Renal cortex interstitium (tissue), 15 donors: ENCODE measurements at places on chromosomes 6 and 20.

DNA sequence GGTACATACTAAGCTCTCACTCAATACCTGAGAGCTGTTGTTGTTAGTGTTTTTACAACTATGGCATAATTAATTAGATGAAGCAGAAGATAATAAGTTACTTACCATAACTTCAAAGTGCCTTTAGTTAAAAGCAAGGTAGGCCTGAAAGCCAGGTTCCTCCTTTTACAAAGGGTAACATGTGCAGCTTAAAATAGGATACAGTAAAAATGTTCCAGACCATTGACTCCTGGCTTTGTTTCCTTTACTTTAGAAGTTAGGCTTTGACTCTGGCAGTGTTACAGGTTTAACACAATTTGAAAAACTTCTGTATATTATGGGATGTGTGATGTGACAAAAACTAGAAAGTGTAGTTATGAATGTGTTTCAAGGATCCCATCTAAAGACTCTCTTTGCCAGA lies 522.5 kb downstream of the EPM2A start:
- no peak for DNase-seq

DNA sequence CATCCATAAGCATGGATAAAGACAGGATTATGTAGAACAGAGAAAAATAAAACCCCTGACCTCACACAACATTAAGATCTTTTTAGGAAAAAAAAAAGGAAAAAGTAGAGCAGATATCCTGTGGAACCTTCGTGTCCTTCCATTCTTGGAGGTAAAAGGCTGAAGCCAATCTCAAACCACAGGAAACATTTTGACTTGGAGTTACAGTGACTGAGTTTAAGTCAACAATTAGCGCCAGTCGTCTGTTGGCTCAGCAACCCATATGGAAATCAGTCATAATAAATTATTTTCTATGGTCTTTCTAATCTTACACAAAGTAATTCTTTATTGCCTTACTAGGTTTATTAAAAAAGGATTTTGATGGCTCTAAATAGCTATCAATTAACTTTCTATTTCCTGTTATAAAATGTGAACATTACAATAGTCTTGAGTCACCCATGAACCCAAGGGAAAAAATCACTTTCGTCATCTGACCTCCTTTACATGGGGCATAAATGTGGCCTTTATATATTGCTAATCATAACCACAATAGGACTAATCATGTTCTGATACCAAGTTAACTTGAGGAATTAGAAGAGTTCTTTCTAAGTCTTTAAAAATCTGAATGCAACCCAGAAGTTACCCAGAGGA lies 592.9 kb downstream of the TFAP2B start:
- DNase-seq, result no peak

DNA sequence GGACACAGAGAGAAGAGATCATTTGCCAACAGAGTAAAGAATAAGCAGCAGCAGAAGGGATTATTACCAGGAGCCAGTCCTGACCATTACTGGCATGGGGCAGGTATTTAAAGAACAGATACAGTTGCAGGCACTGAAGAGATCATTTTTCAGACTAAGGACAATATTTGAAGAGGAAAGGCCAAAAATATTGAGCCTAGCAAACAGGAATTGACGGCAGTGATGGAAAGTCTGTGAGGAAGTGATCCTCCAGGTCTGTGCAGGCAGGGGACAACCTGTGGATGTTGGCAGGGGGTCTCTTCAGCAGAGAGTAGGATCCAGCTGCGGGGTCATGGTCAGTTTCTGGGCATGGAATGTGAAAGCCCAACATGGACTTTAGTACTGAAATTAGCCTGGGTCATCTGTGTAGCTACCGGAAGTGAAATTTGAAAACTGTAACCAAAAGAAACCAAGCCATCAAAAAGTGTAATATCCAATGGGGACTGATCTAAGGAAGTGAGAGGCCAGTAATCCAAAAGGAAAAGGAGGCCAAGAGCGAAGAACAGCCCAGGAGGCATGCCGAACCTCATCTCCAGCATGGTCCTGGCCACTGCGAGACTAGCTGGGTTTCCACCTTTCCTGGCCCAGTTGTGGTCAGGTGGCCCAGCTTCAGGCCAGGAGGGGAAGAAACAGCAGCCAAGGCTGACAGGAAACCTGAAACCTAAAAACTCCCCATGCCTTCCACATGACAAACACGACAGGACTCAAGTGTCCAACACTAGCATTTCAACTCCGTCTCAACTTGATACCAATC lies 115.1 kb upstream of the TNFAIP3 start:
- DNase-seq, result no peak

GRCh38 chr6:80438772-80439171 lies 332.3 kb downstream of the BCKDHB start:
- no peak for DNase-seq

DNA sequence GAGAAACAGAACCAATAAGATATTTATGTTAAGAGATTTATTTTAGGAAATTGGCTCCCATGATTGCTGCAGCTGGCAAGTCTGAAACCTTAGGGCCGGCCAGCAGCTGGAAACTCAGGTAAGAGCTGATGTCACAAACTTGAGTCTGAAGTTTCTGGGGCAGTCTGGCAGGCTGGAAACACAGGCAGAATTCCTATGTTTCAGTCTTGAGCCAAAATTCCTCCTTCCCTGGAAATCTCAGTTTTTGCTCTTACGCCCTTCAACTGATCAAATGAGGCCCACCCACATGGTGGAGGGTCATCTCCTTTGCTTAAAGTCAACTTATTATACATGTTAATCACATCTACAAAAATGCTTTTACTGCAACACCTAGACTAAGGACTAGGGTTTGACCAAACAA lies 184.1 kb downstream of the SOD2 start:
- DNase-seq, result no peak

GRCh38 chr20:63330940-63331339 lies 30.2 kb downstream of the CHRNA4 start:
- DNase-seq, result no peak

GRCh38 chr20:38300438-38300837 lies 3.5 kb upstream of the BPI start:
- DNase-seq, result no peak

DNA sequence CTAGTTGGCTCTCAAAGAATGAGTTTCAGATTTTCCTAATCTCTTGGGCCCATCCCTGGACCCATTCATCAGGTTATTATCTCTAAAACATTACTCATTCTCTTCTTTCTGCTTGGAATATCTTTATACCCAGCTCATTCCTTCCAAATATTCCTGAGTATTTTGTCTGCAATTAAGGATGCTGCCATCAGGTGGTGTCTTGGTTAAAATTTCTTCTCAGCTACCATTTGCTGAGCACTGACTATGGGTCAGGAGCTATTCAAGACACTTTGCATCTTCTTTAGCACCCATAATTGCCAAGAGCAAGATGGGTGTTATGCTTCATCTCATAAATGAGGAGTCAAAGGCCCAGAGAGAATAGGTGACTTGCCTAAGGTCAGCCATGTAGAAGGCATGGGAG lies 8.4 kb downstream of the SUN5 start:
- no peak for DNase-seq

- no peak for DNase-seq
These were observed 104.3 kb downstream of the EDN3 start for GRCh38 chr20:59404749-59405148.

GRCh38 chr6:11413117-11413687 lies 124.3 kb upstream of the TMEM170B start:
- DNase-seq, result no peak

GRCh38 chr6:56742122-56742791 lies 99.6 kb upstream of the DST start:
- DNase-seq, result no peak
